ENCODE measurements at places on chromosomes 1 and 21. TPM values are rescaled to one million over a fixed set of nuclear protein-coding genes. Genes with fewer than 3 reads are reported as not detected.

GRCh38 chr1:94327001-94327690, 89.8 kb upstream of the ARHGAP29 start:
- no peaks in the 10 kb centered on the region for H3K27me3 ChIP-seq
- no peak for DNase-seq
- no peak overlapping the region for H3K4me3 ChIP-seq
- H3K4me1 ChIP-seq = no peaks in the 10 kb centered on the region

DNA sequence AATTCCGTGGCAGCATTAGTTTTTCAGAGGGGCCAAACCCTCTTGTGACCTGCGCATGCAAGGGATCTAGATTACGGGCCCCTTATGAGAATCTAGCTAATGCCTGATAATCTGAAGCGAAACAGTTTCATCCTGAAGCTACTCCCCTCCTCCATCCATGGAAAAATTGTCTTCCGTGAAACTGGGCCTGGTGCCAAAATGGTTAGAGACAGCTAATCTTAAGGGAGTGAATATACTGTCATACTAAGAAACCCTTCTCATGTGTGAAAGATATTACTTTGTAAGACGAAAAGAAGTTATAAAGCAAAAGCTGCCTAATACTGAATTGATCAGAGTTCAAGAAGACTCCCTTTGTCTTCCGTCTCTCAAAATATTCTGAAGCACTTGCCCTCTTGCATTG, 166.3 kb downstream of the DUSP10 start:
- H3K27ac ChIP-seq = no peak overlapping the region
- no peak for DNase-seq
- H3K36me3 ChIP-seq = no peaks in the 10 kb centered on the region
- H3K4me1 ChIP-seq = no peaks in the 10 kb centered on the region

DNA sequence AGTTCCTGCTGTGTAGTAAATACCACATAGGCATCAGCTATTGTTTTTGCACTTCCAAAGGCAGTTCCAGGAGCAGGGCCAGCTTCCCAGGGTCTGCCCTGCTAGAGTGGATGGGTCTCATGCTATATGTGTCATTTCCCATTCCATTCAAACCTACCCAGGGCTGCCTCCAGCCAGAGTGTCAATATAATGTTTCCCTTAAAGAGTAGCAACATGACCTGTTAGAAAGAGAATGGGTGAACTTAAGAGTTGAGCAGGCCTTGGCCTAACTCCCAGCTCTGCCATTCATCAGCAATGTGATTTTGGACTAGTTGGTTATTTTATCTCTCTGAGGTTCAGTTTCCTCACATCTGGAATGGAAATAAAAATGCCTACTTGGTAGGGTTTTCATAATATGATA, 44.9 kb downstream of the RAB3B start:
- no peaks in the 10 kb centered on the region for H3K36me3 ChIP-seq
- H3K4me3 ChIP-seq = no peak overlapping the region
- H3K27me3 ChIP-seq = no peaks in the 10 kb centered on the region
- H3K27ac ChIP-seq = no peak overlapping the region

Gene CLDN14
- total RNA-seq = 0.38 TPM

DNA sequence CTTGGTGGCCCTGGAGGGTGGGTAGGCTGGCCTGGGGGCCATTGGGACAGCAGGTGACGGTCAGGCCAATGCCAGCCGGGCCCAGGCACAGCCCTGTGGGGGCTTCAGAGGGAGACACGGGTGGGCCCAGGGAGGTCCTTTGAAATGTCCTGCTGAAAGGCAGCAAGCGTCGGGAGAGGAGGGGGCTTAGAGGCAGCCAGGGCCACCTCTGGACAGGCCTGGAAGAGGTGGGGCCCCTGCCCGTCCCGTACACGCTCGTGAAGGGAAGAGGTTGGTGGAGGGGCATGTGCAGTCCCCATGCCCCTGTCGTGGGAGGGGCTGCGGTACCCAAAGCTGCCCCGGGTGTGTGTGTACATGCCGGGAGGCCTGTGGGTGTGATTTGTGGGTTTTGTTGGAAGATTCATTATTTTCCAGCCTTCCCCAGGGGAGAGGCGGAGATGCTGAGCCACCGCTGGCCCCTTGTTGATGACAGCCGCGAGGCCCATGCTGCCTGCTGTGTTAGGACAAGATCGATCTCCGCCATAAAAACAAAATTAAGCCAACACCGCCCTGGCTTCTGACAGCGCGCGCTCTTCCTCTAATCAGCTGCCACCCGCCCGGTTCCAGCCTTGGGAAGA, 3.4 kb upstream of the PLCH2 start:
- H3K4me3 ChIP-seq = no peak overlapping the region
- DNase-seq = no peak
- no peaks in the 10 kb centered on the region for H3K27me3 ChIP-seq

DNA sequence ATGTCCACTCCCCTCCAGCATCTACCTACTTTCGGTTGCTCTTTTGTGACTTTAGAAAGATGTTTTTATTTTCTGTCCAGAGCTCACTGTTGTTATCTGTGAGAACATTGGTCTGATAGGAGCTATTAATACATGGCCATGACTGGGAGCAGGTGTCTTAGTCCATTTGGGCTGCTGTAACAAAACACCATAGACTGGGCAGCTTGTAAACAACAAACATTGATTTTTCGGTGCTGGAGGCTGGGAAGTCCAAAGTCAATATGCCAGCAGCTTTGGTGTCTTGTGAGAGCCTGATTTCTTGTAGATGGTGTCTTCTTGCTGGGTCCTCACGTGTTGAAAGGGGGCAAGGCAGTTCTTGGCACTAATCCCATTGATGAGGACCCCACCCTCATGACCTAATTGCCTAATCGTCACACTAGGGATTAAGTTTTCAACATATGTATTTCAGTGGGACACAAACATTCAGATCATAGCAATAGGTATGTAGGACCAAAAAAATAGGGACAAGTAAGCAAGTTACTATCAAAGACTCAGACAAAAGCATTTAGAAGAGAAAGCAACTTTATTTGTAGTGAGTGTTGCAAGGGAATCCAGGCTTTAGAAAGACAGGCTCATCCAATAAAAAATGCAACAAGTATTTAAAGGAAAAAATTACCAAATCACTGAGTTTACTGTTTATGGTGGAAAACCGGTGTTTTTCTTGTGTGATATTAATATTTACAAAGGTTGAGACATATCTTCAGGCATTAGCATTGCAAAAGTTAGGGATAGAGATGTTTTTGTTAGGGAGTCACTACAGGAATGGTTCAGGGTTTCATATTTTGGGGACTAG, 55.2 kb upstream of the WDR26 start:
- no peaks in the 10 kb centered on the region for H3K36me3 ChIP-seq
- no peaks in the 10 kb centered on the region for H3K27me3 ChIP-seq
- H3K27ac ChIP-seq = no peak overlapping the region
- DNase-seq = no peak
- no peak overlapping the region for H3K4me3 ChIP-seq

- no peaks in the 10 kb centered on the region for H3K4me1 ChIP-seq
- no peaks in the 10 kb centered on the region for H3K27me3 ChIP-seq
- H3K27ac ChIP-seq = no peak within 1 kb of the TSS
- peak; percentile 73 for DNase-seq
- no peaks in the 10 kb centered on the region for H3K36me3 ChIP-seq
- H3K4me3 ChIP-seq = no peak within 1 kb of the TSS
Measured at GRCh38 chr1:1246577-1247340, at the start of gene C1QTNF12. Gene C1QTNF12 (minus strand): TSS chr1:1246722. CDS start chr1:1246690, 32 bp downstream.

- no peak for DNase-seq
- no peaks in the 10 kb centered on the region for H3K27me3 ChIP-seq
- no peak overlapping the region for H3K4me3 ChIP-seq
- no peaks in the 10 kb centered on the region for H3K36me3 ChIP-seq
- no peaks in the 10 kb centered on the region for H3K4me1 ChIP-seq
Measured at GRCh38 chr1:219650880-219651279, 38.0 kb upstream of the ZC3H11B start.

DNA sequence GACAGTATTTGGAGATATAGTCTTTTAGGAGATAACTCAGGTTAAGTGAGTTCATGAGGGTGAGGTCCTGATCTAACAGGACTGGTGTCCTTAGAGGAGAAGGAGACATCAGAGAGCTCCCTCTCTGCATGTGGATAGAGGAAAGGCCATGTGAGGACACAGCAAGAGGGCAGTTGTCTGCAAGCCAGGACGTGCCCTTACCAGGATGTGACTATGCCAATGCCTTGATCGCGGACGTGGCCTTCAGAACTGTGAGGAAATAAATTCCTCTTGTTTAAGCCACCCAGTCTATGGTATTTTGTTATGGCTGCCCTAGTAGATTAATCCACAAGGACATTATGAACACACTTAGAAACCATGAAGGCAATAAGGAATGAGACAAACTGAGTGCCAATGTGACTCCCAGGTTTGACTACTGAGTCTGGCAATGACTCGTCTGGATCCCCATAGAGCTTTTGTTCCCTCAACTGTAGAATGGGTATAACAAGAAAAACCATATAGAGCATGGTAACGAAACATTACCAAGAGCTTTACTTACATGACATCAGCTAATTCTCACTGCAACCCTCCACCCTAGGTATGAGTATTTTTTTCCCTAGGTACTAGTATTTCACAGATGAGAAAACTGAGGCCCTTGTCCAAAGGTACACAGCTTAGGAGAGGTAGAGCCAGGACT, 6.5 kb downstream of the URB1 start:
- peaks cover 17% of the 10 kb centered on the region for H3K36me3 ChIP-seq
- no peaks in the 10 kb centered on the region for H3K27me3 ChIP-seq

- DNase-seq = no peak
- no peak overlapping the region for H3K27ac ChIP-seq
- H3K4me3 ChIP-seq = no peak overlapping the region
- no peaks in the 10 kb centered on the region for H3K4me1 ChIP-seq
Measured at GRCh38 chr1:234691567-234691966, 81.6 kb upstream of the IRF2BP2 start.

Gene MNDA
- 7.0 TPM for total RNA-seq

GRCh38 chr1:116961606-116962005, 40.0 kb upstream of the CD101 start:
- no peak for DNase-seq
- no peaks in the 10 kb centered on the region for H3K4me1 ChIP-seq
- H3K4me3 ChIP-seq = no peak overlapping the region
- H3K27ac ChIP-seq = no peak overlapping the region
- H3K36me3 ChIP-seq = no peaks in the 10 kb centered on the region

Gene DTL
- total RNA-seq = 0.38 TPM

Gene PRELP
- total RNA-seq = 1.2 TPM

Gene LCE1C
- total RNA-seq = not detected

GRCh38 chr1:67536957-67537666, 106.9 kb upstream of the SERBP1 start:
- H3K4me1 ChIP-seq = peaks cover 6% of the 10 kb centered on the region
- no peak overlapping the region for H3K4me3 ChIP-seq
- no peak overlapping the region for H3K27ac ChIP-seq
- no peak for DNase-seq

GRCh38 chr1:107599220-107599619, 365.8 kb downstream of the VAV3 start:
- H3K27me3 ChIP-seq = no peaks in the 10 kb centered on the region
- no peaks in the 10 kb centered on the region for H3K36me3 ChIP-seq
- H3K27ac ChIP-seq = no peak overlapping the region
- no peak for DNase-seq
- H3K4me3 ChIP-seq = no peak overlapping the region

DNA sequence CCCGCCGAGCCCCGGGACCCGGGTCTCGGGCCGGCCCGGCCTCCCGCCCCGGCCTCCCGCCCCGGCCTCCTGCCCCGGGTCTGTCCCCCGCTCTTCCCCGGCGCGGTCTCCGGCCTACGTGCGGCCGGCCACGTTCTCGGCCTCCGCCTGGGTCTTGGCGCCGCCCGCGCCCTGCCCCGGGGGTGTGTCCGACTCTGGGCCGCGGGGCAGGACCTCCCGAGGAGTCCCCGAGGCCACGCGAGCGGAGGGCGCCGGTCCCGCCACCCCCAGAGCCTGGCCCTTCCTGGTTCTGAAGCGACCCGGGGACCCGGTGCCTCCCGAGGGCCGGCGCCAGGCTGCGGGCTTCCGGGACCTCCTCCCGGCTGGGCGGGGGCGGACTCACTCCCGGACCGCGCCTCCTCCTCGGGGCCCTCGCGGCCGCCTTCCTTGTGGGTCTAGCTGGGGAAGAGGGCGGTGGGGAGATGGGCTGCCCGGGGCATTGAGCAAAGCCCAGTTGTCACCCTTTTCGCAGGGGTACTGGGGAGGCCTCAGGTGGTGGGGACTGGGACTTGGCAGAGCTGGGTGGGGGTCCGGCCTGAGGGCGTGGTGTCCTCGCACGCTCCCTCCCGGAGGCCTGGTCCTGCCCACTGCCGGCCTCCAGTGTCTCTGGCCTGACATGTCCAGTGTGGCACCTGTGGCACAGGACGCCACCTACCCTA, 558 bp downstream of the PFKL start:
- H3K27ac ChIP-seq = peak overlapping the region; percentile 85
- no peaks in the 10 kb centered on the region for H3K36me3 ChIP-seq
- H3K4me1 ChIP-seq = peaks cover 4% of the 10 kb centered on the region
- H3K4me3 ChIP-seq = peak overlapping the region; percentile 67
- DNase-seq = peak; percentile 90

Gene OR6N1
- total RNA-seq = not detected

- H3K27ac ChIP-seq = peak overlapping the region; percentile 48
- no peak overlapping the region for H3K4me3 ChIP-seq
- no peak for DNase-seq
- peaks cover 12% of the 10 kb centered on the region for H3K4me1 ChIP-seq
- H3K36me3 ChIP-seq = no peaks in the 10 kb centered on the region
Measured at GRCh38 chr1:82225421-82226185, 424.9 kb downstream of the ADGRL2 start.
